ENCODE measurements at places on chromosomes 2 and 18. TPM values are rescaled to one million over a fixed set of nuclear protein-coding genes. Genes with fewer than 3 reads are reported as not detected.

- DNase-seq: no peak
Observed at GRCh38 chr2:201401815-201402214, 44.7 kb upstream of the FLACC1 start.

DNA sequence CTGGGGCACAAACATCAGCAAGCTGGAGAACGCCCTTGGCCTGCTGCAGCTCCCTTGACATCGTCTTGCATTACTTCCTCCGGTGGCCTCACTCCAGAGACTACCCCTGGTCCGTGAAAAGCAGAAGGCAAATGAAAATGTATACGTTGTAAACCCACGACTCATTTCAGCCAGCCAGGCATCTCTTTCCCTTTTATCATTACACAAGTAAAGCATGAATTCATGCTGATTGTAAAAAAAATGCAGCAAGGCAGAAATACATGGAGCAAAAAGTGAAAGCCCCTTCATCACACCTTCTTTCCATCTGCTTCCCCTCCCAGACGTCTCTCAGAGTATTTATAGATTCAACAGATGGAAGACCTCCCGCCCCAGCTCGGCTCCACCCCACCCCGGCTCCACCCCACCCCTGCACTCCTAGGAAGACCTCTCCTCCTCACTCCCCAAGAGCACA is 41.6 kb upstream of the RALBP1 start:
- DNase-seq: no peak

DNA sequence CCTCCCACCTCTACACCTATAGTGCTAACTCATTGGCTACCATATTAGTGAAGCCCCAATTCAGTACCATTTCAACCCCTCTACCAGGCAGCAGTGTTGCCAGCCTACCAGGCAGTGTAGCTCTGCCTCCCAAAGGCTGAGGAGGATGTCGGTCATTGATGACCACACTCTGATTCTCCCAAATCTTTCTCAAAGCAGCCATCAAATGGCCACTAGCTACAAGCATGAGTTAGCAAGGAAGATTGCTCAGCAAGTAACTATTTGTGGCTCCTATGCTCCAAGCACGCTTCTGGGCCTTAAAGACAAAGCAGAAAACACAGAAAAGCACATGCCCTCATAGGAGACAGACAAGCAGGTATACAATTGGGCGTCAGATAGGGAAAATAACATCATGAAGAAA is 42.7 kb upstream of the AFF3 start:
- no peak for DNase-seq

Gene CCL20
- total RNA-seq: 5.5 TPM

DNA sequence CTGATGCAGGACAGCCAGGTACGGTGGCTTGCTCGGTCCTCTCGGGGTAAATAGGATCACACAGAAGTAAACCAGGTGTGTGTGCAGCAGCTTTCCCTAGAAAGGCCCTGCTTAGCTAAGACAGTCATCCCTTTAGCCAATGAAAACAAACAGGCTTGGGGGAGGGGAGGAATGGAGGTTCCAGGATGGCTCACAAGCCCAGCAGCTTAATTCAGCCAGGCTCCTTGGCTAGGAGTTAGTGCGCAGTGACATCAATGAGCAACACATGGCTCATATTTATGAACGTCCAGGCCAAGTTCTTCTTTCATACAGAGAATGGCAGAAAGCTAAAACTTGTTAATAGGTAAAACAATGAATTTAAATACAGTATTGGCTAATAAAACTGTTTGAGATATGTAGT is 10.2 kb downstream of the IAH1 start:
- no peak for DNase-seq

DNA sequence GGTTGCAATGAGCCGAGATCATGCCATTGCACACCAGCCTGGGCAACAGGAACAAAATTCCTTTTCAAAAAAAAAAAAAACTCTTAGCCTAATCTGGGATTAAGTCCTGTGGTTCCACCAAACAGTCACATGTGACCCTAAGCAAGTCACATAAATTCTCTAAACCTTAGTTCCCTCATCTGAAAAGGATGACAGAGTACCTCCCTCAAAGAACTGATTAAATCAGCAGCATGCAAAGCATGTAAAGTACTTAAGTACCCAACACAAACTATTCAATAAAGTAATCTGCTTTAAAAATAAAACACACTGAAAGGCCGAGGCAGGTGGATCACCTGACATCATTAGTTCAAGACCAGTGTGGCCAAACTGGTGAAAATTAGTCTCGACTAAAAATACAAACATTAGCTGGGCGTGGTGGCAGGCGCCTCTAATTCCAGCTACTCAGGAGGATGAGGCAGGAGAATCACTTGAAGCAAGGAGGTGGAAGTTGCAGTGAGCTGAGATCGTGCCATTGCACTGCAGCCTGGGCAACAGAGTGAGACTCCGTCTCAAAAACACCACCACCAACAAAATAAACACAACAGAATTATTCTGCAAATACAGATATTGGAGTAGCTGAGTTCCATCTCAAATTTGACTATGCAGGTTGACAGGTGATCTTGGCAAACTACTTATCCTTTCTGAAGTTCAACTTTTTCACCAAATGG is 7.0 kb downstream of the USP34 start:
- no peak for DNase-seq

GRCh38 chr2:223217373-223217772 is 165.4 kb downstream of the KCNE4 start:
- DNase-seq: no peak
